Left cardiac atrium (tissue), 4 donors: ENCODE measurements at places on chromosomes 12 and 14.

DNA sequence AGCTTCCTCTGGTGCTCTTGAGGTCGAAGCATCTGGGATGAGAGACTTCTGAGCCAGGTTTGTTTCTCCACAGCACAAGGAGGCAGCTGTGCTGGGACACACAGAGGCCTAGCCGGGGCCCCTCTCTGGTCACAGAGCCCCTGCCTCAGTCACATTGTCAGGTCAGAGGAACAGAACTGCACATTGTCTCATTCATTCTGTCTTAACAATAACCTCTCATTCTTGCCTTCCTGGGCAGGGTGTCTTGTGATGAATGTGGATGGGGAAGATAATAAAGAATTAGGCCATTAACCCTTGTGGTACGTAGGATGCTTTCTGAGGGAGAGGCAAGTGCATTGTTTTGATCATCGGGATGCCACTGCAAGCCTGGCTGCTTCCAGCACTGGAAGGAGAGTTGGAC, 29.8 kb downstream of the FNTB start:
- DNase-seq: no peak

DNA sequence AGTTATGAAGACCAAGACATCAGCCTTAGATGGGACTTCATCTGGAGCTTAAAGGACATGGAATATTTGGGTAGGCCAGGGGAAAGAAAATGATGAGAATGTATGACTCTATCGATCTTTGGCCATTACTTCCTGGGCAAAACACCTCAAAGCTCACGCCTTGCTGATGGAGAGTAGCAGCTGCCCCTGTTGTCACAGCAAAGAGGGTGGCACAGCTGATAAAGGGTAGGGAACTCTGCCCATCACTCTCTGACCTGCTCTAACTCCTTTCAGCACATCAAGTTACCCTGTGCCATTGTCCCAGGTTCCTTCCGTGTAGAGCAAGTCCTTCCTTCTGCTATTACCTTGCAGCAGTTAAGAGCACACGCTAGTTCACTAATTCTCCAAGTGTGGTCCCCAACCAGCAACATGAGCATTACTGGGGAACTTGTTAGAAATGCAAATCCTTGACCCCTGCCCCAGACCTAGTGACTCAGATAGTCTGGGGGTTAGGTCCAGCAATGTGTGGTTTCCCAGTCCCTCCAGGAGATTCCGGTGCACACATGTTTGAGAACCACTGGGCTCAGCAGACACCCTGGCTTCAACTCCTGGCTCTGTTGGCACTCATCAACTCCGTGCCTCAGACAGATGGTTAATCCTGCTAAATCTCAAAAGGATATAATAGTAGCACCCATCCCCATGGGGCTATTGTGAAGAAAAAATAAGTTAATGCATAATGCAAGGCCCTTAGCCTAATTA, 93.7 kb upstream of the EEA1 start:
- no peak for DNase-seq

GRCh38 chr14:101492716-101493115, 68.6 kb upstream of the DIO3 start:
- DNase-seq: no peak

DNA sequence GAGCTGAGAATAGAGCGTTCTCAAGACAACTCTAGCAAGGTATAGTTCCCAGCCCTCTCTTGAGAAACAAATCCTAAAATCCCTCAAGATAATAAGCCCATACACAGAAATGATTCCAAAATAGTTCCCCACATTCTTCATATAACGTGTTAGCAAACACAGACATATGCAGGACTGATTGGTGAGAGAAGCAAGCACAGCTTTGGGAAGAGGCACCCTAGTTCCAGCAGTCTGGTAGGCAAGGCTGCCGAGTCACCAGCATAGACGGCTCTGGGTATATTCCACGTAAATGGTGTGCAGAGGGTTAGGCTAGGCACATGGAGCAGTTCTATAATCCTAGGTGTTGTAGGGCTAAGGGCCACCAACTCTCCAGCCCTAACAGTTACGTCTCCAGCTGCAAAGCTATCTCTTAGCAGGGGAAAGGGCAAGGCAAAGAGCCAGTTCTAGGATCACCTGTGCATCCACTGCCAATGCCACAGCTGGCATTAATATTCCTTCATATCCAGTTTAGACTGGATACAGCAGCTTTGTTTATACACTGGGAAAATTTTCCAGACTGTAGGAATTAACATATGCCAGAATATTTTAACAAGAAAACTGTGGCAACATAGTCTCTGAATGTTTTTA, 52.9 kb downstream of the SH2B3 start:
- DNase-seq: no peak

DNA sequence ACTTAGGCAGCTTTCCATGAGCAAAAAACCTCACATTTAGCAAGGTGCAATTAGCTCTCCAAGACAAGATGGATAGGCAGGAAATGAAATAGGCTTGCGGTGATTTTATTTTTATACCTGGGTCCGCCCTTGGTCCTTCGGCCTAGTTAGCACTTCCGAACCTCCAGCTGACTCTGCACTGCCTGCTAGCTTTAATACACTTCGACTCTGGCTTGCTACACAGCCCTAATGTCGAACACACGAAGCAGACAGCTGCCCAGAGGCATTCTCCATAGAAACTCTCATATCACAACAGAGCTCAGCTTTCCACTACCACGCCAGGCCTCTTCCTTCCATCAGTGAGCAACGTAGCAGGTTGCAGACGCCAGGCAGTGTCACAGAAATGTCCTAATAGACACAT, 688.0 kb downstream of the VRK1 start:
- no peak for DNase-seq

DNA sequence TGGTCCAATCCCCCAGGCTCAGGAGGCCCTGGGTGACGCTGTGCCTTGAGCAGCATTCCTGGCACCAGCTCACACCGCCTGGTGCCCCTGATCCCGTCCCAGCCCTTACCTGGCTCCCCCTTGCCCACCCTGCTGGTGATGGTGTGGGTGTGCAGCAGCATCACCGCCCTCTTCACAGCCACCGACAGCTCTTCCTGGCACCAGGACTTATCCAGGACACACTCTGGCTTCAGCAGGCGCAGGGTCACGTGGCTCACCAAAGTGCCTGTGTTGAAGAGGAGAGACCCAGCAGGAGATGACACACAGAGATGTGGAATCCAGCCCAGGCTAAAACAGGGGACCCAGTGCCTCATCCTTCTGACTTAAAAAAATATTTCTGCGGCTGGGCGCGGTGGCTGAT, 36.2 kb downstream of the GCN1 start:
- no peak for DNase-seq

DNA sequence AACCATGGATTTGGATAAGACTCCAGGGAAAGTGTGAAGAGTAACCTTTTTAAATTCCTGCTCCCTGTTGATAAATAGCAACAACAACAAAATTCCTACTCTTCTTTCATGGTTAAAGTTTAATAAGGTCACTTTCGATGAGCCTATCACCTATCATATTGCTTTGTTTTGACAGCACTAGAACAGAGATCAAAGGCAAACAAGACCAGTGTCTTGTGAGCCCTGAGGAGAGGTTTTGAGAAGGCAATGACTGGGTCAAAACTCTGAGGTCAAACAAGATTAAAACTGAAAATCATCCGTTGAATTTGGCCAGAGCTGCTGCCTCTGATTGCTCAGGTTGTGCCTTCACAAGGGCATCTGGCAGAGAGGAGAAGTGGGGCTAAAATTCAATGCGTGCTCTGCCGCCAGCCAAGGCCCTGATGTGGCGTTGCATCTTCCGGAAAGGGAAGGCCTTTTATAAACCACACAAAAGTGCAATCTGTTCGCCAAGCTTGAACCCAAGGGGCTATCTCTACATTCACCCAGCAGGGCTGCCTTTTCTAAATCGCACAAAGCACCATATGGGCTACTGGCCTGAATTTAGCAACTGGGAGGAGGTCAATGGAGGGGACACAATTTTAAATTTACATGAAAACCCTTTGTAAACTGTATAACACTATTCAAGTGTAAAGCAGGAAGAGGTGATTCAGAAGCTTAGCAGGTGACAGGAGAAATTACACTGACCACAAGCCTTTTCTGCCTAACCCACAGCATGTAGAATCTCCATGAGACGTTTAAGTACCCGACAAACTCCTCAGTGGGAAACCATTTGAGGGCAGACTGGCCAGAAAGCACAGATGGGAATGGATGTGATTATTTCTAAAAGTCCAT, 140.8 kb downstream of the DAD1 start:
- no peak for DNase-seq

DNA sequence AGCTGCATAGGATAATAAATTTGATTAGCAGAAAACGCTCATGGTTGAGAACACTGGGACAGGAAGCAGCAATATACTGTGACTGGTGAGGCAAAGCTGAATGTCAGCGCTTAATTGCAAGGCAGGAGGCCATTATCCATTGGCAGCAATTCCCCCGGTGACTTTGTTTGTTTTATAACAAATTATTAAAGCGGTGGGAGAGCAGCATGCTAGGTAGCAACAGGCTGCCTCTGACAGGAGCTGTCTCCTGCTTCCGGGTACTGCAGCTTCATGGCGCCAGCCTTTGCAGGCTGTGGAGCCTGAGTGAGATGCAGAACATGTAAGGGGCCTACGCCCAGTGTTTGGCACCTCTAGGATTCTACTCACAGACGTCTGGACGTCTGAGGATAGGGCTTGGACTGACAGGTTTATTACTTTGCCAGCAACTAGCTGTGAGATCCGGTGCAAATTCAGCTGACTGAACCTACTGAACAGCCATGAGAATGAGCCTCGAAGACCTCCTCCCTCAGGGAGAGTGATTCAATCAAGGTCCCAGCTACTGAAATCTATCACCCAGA, 82.1 kb upstream of the SSTR1 start:
- no peak for DNase-seq

DNA sequence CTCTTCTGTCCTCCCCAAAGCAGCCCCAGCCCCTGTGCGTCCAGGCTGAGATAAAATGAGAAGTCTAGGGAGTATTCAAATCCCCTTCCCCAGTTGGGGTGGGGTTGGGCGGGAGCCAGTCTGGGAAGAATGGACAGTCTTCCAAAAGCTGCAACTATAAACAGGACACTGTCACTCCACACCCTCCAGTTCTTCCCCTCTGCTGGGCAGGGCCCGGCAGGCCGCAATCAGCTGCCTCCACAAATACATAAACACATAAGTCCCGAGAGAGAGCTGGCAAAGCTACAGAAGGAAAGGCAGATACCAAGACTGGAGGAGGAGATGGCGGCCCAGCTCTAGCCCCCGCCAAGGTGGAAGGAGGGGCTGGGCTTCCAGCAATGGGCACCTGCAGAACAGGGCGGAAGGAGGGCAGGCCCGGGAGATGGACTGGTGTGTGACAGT, 12.7 kb downstream of the LTBP2 start:
- DNase-seq: no peak

DNA sequence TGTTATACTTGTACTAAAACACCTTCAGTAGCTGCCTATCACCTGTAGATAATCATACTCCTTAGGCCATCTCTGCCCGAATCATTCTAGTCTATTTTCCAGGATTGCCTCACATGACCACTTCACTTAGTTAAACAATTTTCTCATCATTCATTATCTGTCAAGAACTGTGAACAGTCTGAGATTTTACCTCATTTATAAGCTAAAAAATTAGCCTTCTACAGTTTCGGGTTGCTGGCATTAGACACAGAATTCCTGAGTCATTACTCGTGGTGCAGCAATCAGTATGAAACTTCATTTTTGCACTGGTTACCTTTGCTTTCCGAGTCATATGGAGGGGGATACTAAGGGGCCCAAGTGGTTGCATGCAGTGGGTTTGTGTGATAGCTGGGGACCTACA, 57.6 kb upstream of the OTOGL start:
- no peak for DNase-seq

DNA sequence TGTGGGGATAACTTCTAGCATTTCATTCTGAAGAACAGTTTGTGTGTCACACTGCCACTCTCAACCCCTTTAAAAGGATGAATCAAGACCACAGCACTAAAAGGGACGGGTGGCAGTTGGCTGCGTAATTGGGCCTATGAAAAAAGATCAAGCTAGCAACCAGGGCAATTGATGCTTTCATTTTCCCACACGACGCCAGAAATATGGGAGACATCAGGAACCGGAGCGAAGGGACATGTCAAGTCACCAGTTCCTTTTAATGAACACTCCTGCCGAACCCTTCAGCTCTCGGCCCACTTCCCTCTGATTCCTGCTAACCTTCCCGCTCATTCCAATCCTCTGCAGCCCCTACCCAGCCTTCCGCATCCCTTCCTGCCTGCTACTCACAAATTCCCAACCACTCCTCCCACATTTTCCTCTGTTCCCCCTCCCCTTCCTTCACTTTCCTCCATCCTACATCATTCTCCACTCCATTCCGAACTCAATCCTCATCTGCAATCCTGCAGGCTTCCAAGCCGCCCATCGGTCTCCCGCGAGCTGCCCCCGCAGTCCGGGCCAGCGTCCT, 753 bp downstream of the CSRNP2 start:
- DNase-seq: no peak

- no peak for DNase-seq
Observed at GRCh38 chr12:5276327-5276880, 155.5 kb upstream of the NTF3 start.

GRCh38 chr12:49873361-49873934, 30.3 kb downstream of the FAIM2 start:
- peak; percentile 52 for DNase-seq

- no peak for DNase-seq
Observed at GRCh38 chr14:33347796-33348195, 409.1 kb downstream of the NPAS3 start.

GRCh38 chr12:88306471-88307069, 164.5 kb downstream of the TMTC3 start:
- no peak for DNase-seq

DNA sequence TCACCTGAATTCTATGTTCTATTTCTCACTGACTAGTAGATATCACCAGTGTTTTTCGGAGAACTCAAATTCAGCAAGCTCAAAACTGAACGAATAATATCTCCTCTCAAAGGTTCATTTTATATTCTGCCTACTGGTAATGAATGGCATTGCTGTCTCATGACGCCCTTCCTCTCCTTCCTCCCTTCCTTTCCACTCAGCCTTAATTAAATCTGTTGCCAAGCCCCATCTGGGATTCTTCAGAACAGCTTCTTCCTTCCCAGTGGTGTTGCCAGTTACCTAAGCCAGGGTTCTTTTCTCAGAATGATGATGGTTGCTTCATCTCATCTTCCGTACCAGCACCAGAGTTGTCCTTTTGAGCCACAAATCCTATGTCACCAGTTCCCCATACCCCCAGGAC, 143.2 kb downstream of the SYNE2 start:
- DNase-seq: no peak

GRCh38 chr12:107622001-107622400, 63.6 kb upstream of the PWP1 start:
- no peak for DNase-seq

DNA sequence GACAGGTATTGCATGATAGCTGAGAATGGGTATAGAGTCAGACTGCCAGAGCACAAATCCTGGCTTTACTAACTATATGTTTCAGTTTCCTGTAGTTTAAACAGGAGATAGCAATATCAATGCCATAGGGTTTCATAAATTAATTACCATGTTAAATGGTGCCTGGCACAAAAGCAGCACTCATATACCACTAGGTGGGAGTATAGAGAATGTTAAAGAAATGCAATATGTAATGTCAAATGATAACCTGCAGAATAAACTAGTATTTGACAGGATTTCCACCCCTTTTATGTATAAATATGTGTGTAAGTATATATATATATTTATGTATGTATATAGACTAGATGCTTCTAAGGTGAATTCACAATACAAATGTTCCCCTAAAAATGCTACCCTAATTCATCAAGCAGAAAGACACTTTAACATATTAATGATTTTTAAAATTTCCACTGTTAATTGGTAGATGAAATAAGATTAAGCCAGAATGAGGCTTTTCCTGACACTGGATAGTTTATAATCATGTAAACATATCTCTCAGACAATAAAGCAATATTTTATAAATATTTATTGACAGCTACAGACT, 8.6 kb downstream of the WDR89 start:
- DNase-seq: no peak
